Nephron progenitor cell (in vitro differentiated cells): ENCODE measurements at places on chromosomes 3 and 15.

DNA sequence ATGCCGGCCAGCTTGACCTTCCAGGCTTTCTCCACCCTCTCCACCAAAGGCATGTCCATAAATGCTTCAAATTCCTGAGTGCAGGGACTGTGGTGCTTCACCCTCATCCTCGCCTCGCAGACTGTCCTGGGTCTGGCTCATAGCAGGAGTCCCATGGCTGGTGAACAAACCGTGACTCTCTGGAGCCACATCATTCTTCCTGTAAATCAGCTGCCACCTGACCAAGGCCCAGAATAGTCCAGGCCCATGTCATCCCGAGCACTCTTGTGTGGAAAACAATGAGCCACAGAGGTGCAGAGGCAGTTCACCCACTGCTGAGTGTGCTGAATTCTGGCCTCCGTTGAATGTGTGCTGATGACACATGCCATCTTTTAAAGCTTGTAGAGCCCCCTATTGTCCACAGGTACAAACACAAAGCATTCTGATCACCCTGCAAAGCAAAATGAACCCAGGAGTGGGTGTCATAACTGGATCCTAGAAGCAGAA, 68.6 kb downstream of the ABHD5 start:
- peak; percentile 40 for DNase-seq

DNA sequence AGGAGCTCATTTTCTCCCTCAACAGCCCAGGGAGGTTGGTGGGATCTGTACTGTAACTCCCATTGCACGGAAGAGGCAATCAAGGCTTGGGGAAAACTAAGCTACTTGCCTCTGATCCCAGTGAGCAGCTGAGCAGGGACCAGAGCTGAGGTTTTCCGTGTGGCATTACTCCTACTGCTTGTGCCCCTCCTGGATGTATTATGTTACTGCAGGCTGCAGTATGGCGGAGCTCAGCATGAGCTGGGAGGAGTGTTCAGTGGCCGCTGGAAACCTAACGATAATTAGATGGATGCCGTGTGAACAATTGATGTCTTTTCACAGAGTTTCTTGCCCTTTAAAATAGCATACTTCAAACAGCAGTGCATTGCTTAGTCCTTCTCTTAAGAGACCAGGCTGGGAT, 2.0 kb upstream of the TPRG1 start:
- DNase-seq, result no peak

DNA sequence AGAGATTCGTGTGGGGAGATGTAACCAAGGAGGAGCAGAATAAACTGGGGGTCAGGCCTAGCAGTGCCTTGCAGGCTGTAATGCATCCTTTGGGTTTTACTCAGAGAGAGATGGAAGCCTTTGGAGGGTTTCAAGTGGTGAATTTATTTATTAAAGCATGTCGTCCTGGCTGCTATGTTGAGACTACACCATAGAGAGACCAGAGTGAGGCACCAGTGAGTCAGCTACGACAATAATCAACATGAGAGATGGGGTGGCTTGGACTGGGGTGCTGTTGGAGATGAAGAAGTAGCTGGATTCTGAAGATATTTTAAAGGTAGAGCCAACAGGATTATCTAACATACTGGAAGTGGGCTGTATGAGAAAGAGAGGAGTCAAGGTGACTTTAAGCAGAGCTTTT, 335.3 kb upstream of the ARHGEF26 start:
- DNase-seq, result no peak

GRCh38 chr3:123036352-123037014, 8.9 kb upstream of the SEMA5B start:
- DNase-seq, result no peak

GRCh38 chr3:40267937-40268724, 41.4 kb upstream of the EIF1B start:
- no peak for DNase-seq

DNA sequence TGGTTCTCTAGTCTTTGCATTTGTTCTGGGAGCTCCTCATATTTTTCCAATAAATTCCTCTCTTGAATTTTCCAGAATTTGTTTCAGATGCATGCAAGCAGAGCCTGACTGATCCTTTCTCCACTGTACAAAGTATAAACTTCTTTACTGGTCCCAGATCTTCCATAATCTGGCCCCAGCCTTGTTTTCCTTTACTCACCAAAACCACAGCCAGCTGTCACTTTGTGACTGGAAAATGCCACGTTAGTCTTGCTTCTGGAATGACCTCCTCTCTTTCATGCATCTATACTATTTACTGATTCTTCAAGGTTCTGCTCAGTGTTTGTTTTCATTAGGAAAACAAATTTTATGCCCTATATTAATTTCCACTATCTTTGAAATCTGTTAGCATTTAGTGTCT, 60.4 kb upstream of the SPPL2A start:
- DNase-seq, result no peak

DNA sequence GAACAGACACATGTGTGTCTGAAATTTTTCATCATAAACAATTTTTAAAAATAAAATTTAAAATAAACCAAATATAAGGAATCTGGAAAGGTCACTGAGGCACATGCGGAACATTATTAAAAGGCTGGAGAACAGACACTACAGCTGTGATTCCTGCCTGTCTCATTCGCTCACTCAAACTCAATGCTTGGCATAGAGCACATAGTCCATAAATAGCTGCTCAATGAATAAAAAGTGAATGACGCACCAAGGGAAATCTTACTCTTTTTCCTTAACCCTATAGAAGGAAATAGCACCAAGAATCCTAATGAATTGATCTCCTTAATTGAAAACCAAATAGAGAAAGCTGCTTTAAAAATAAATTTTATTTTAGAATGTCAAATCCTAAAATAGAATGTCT, 98.4 kb downstream of the FSIP1 start:
- DNase-seq, result no peak

DNA sequence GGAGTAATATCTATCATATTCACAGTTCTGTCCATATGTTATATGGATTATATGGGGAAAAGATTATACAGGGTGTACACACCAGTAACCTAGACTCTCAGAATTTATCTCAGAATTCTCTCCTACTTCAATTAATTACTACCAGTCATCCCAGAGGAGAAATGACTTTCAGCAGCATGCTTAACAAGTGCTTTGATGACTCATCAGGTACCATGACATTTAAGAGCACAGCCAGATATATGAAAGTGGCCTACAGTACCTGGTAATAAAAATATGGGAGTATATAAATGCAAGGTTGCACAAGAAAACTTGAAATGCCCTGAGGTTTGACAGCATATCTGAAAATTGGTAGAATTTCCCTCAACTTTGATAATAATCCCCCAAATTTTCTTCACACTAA, 1273.0 kb downstream of the OTOL1 start:
- no peak for DNase-seq

DNA sequence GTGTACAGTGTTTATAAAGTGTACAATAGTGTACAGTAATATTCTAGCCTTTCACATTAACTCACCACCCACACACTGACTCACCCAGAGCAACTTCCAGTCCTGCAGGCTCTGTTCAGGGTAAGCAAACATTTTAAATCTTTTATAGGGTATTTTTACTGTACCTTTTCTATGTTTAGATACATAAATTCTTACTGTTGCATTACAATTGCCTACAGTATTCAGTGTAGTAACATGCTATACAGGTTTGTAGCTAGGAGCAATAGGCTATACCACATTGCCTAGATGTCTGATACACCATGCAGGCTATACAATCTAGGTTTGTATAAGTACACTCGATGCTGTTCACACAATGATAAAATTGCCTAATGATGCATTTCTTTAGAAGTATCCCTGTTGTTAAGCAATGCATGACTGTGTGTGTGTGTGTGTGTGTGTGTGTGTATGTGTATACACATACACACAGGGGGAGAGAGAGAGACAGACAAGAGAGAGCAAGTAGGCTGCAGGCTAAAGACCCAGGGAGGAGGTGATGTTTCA, 72.5 kb upstream of the PRR23C start:
- DNase-seq, result no peak

DNA sequence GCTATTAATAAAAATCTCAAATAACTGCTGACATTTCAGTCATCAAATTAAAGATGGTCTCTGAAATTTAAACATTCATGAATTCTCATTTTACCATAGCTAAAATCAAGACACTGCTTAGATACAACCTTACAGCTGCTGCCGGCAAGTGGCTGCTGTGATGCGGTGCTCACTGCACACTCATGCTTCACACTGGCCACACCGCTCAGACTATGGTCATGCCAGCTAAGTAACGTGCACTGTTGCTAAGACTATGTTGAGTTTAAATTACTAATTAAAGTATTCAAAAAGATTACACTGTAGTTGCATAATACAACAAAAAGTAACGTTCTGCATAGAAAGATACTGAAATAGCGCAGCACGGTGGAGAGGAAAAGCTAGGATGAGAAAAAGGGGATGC, 12.1 kb downstream of the ATP13A3 start:
- DNase-seq, result no peak

DNA sequence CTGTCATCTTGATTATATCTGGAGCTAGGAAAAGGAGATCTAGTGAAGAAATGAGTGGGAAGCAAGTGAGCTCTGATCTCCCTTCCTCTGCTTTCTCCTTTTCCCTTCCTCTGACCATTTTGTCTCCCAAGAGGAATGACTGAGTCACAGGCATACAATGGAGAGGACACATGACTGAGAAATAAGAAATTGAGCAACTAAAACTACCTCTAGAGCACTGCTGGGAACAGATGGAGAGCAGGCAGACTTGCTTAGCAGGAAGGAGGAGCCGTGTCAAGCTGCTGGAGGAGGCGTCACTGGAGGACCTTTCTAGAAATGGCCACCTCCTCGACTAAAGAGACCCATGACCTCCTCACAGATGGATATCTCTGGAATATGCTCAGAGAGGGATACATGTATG, 66.9 kb upstream of the MYO5C start:
- no peak for DNase-seq

GRCh38 chr15:41860049-41860828, 21.6 kb downstream of the PLA2G4B start:
- DNase-seq, result peak; percentile 39

- peak; percentile 21 for DNase-seq
These were observed 423.2 kb downstream of the EPHB1 start for GRCh38 chr3:135218304-135218703.

DNA sequence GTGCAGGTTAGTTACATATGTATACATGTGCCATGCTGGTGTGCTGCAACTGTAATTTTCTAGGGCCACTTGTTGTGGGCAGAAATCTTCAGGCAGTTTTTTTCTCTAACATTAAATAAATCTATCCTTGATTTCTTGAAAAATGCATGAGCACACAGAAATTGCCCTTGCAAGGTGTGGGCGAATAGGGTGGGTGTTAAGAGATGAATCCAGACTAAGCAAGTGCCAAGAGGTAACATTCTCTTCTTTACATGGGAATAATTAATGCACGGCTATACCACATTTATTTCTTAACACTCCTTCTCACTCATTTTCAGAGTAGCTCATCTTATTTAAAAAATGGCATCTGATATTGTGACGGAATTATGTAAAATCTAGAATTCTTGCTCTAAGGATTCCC, 719.6 kb downstream of the AGBL1 start:
- DNase-seq, result no peak

GRCh38 chr15:68431037-68431791, 749 bp downstream of the ITGA11 start:
- DNase-seq, result peak; percentile 52

DNA sequence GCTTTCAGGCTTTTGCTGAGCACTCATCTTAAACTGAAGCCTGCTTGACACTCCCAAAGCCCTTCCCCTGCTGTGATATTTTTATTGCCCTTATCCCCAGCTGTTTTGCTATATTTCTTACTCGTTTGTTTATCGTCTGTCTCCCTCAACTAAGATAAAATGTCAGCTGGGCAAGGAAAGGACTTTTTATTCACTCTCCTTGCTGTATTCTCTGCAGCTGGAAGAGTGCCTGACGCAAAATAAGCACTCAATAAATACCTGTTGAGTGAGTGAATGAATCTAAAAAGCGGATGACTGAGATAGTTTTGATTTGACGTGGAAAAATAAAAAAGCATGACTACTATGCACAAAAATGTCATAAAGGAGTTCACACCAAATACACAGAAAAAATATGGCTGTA, 84.8 kb upstream of the POMGNT2 start:
- DNase-seq, result no peak

GRCh38 chr3:194160158-194160557, 24.2 kb downstream of the HES1 start:
- DNase-seq, result no peak

DNA sequence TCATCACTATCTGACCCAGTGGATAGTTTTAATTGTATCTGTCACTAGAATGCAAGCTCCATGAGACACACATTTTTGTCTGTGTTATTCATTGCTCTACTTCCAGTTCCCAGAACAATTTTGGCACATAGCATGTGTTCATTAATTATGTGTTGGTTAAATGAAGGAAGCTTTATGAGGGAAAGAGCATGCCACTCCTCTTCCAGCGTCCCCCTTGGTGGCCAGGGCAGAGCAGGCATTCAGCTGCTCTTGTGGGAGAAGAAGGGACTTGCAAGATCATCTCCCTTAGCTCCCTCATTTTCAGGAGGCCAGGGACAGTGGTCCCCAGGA, 489 bp upstream of the GALNT15 start:
- DNase-seq, result no peak

DNA sequence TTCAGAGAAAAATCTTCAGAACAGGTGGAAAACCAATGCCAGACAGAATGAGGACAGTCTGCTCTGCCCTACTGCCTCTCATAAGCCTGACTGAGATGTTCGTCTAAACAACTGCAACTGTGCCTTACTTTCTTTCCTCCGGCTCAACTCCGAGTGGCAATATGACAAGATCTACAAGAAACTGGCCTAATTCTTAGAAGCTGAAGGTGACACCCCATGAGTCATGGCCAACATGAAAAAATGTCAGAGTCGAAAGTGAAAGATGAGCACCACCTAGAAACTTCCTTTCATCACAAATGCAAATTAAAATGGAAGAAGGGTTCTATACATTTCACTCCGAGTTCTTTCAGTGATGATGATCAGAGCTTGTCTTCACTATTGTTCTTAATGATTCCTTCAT, 12.9 kb downstream of the PCYT1A start:
- no peak for DNase-seq
